SJSA1 (cell line): ENCODE measurements at places on chromosomes 16 and 17.

DNA sequence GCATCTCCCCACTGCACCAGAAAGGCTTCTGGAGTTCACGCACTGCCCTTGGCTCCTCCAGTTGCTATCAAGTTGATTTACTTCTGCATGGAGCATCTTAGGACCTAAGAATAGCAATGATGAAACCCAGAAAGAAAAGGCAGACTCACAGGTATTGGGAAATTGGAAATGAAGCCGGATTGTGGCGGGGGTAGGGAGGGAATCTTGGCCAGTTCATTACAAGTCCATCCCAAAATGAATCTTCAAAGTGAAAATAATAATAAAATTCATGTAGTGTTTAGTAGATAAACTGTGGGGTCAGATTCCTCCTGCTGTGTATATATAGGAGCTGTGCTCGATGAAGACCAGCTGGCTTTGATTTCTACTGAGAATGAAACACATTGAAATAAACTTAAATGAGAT lies 33.7 kb downstream of the TEKT3 start:
- H3K4me3 ChIP-seq: no peak overlapping the region
- H3K4me1 ChIP-seq: peaks cover 19% of the 10 kb centered on the region
- no peaks in the 10 kb centered on the region for H3K36me3 ChIP-seq
- H3K27ac ChIP-seq: no peak overlapping the region

DNA sequence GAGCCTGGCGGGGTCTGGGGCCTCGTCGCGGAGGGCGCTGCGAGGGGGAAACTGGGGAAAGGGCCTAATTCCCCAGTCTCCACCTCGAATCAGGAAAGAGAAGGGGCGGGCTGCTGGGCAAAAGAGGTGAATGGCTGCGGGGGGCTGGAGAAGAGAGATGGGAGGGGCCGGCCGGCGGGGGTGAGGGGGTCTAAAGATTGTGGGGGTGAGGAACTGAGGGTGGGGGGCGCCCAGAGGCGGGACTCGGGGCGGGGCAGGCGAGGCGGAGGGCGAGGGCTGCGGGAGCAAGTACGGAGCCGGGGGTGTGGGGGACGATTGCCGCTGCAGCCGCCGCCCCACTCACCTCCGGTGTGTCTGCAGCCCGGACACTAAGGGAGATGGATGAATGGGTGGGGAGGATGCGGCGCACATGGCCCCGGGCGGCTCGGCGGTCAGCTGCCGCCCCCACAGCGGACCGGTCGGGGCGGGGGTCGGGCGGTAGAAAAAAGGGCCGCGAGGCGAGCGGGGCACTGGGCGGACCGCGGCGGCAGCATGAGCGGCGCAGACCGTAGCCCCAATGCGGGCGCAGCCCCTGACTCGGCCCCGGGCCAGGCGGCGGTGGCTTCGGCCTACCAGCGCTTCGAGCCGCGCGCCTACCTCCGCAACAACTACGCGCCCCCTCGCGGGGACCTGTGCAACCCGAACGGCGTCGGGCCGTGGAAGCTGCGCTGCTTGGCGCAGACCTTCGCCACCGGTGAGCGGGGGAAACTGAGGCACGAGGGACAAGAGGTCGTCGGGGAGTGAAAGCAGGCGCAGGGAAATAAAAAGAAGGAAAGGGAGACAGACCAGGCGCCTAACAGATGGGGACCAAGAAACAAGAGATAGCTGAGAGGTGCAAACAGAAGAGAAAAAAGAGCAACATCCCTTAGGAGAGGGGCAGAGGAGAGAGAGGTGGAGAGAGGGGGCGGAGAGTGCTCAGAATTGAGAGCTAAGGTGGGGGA lies at the start of gene PNMT:
Gene PNMT (plus strand): TSS at position 509 of the 980 bp plus-strand sequence. CDS start 23 bp downstream, at position 532.
- H3K27me3 ChIP-seq: peaks cover 44% of the 10 kb centered on the region
- peak within 1 kb of the TSS; percentile 29 for H3K4me3 ChIP-seq
- H3K27ac ChIP-seq: no peak within 1 kb of the TSS
- peaks cover 11% of the 10 kb centered on the region for H3K4me1 ChIP-seq
- DNase-seq: peak; percentile 64
- H3K36me3 ChIP-seq: no peaks in the 10 kb centered on the region

DNA sequence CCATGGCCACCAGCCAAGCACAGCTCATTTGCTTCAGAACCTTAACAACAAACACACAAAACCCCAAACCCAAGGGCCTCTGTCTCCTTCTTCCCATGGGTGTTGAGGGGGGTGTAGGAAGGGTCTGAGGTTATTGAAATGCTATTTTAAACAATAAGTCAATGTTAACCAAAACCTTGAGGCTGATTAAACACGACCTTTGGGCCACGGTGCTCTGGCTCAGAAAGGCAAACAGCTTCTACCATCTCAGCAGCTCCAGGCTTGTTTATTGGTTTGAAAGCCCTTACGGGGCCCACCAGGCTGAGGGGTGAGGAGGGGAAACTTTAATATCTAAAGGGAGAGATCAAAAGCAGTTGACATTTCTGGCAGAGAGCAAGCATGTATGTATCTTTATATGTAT lies 185.7 kb upstream of the IRX6 start:
- no peak for DNase-seq
- H3K4me3 ChIP-seq: no peak overlapping the region
- no peaks in the 10 kb centered on the region for H3K27me3 ChIP-seq

GRCh38 chr17:44922746-44923470 lies 7.6 kb upstream of the GFAP start:
- H3K27me3 ChIP-seq: no peaks in the 10 kb centered on the region
- peaks cover 32% of the 10 kb centered on the region for H3K36me3 ChIP-seq
- H3K4me1 ChIP-seq: peaks cover 6% of the 10 kb centered on the region; the same call in 1 of the 2 replicates
- no peak for DNase-seq
- H3K4me3 ChIP-seq: no peak overlapping the region

DNA sequence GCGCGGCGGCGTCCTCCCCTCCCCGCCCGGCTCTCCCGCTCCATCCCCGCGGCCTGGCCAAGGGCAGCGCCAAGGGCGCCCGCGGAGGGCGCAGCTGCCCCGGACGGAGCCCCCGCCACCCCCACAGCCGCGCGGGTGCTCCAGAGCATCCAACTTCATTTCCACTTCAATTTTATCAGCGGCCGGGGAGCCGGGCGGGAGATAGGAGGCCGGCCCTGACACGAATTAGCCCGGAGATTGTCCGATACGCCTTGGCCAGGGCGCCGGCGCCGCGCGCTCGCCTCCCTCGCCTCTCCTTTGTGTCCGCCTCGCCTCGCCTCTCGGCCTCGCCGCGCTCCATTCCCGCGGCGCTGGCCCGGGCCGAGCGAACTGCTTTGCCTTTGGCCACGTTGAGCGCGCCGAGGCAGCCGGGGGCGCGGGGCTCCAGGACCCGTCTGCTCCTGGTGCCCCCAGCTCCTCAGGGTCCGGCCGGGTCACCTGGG lies 129.1 kb upstream of the LHX1 start:
- no peak for DNase-seq
- H3K4me1 ChIP-seq: peaks cover 4% of the 10 kb centered on the region; the same call in 1 of the 2 replicates
- no peaks in the 10 kb centered on the region; the same call in 1 of the 2 replicates for H3K36me3 ChIP-seq
- peaks cover 65% of the 10 kb centered on the region for H3K27me3 ChIP-seq
- no peak overlapping the region for H3K4me3 ChIP-seq
- H3K27ac ChIP-seq: no peak overlapping the region

GRCh38 chr16:8887952-8888560 lies 5.9 kb downstream of the LITAFD start:
- H3K4me3 ChIP-seq: no peak overlapping the region
- H3K27me3 ChIP-seq: no peaks in the 10 kb centered on the region
- peak; percentile 92 for DNase-seq
- peaks cover 48% of the 10 kb centered on the region for H3K36me3 ChIP-seq
- H3K27ac ChIP-seq: no peak overlapping the region
- H3K4me1 ChIP-seq: peaks cover 57% of the 10 kb centered on the region

DNA sequence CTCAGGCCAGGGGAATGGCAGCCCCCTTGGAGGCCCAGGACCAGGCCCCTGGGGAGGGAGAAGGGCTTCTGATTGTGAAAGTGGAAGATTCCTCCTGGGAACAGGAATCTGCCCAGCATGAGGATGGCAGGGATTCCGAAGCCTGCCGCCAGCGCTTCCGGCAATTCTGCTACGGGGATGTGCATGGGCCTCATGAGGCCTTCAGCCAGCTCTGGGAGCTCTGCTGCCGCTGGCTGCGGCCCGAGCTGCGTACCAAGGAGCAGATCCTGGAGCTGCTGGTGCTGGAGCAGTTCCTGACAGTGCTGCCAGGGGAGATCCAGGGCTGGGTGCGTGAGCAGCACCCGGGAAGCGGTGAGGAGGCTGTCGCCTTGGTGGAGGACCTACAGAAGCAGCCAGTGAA lies 2.4 kb downstream of the ZNF213 start:
- H3K27ac ChIP-seq: no peak overlapping the region
- peak; percentile 37 for DNase-seq
- peaks cover 38% of the 10 kb centered on the region for H3K36me3 ChIP-seq

GRCh38 chr17:10162096-10162495 lies 36.3 kb downstream of the GAS7 start:
- DNase-seq: no peak
- H3K4me3 ChIP-seq: no peak overlapping the region
- no peaks in the 10 kb centered on the region for H3K36me3 ChIP-seq
- no peaks in the 10 kb centered on the region for H3K4me1 ChIP-seq
- no peaks in the 10 kb centered on the region for H3K27me3 ChIP-seq
- H3K27ac ChIP-seq: no peak overlapping the region

- DNase-seq: peak; percentile 99
- H3K27ac ChIP-seq: peak overlapping the region; percentile 95
- H3K4me3 ChIP-seq: peak overlapping the region; percentile 4
- peaks cover 79% of the 10 kb centered on the region for H3K4me1 ChIP-seq
- H3K36me3 ChIP-seq: no peaks in the 10 kb centered on the region
- no peaks in the 10 kb centered on the region for H3K27me3 ChIP-seq
These were observed 54.8 kb upstream of the MAP3K14 start for GRCh38 chr17:45371414-45372324.

DNA sequence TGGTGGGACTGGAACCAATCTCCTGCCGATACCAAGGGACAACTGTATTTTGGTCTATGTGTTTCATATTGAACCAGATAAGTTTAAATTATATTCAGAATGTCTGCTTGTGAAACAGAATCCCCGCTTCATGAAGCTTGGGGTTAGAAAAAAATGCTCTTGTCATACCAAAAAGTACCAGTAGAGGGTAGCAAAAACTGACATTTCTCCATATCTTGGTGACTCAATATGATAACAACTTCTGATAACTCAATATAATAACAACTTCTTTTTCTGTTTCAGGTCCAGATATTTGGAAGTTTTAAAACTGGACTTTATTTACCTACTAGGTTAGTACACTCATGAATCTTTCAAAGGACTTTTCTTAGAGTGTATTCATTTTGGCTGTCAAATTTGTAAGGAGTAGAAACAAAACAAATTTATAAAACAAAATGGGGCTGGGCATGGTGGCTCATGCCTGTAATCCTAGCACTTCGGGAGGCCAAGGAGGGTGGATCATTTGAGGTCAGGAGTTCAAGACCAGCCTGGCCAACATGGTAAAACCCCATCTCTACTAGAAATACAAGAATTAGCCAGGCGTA lies 52.3 kb upstream of the ADCY7 start:
- DNase-seq: no peak
- peaks cover 19% of the 10 kb centered on the region for H3K4me1 ChIP-seq
- no peak overlapping the region for H3K4me3 ChIP-seq
- H3K27me3 ChIP-seq: no peaks in the 10 kb centered on the region
- peaks cover 64% of the 10 kb centered on the region for H3K36me3 ChIP-seq

DNA sequence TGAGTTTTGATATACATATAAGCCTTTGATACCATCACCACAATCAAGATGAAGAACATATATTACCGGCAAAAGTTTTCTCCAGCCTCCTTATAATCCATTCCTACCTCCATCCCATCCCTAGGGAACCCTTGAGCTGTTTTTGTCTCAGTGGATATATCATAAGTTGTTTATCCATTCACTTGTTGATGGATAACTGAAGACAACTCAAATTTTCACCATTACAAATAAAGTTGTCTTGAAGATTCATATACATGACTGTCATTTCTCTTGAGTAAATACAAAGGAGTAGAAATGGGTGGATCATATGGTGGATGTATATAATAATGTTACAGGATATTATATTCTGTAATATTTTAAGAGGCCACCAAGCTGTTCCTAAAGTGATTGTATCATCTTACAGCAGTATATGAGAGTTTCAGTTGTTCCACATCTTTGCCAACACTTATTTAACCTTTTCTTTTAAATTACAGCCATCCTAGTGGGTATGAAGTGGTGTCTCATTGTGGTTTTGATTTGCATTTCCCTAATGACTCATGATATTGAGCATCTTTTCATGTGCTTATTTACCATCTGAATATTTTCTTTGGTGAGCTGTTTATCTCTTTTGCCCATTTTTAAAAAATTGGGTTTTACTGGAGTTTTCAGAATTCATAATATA lies 17.4 kb downstream of the NF1 start:
- no peak overlapping the region for H3K4me3 ChIP-seq
- H3K4me1 ChIP-seq: peaks cover 11% of the 10 kb centered on the region

DNA sequence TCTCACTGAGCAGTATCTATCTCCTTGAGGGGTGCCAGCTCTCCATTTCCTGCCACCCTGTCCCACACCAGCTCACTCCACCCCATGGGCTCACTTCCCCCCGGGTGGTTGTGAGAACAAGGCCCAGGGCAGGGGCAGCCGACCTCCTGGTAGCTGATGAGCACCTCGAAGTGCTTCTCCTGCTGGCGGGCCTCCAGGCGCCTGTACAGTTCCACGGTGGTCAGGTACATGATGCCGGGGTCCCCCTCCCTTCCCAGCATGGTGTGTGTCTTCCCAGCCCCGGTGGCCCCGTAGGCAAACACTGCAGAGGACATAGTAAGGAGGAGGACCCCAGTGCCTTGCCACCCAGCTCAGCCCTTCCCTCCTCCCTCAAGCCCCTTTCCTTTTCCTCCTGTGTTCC lies 12.5 kb downstream of the KIF18B start:
- H3K36me3 ChIP-seq: peaks cover 98% of the 10 kb centered on the region
- no peak for DNase-seq
- H3K27ac ChIP-seq: no peak overlapping the region
- H3K4me3 ChIP-seq: no peak overlapping the region

GRCh38 chr17:534071-534691 lies 180.5 kb downstream of the VPS53 start:
- no peaks in the 10 kb centered on the region for H3K27me3 ChIP-seq
- H3K4me1 ChIP-seq: no peaks in the 10 kb centered on the region
- DNase-seq: no peak
- peaks cover 29% of the 10 kb centered on the region for H3K36me3 ChIP-seq

DNA sequence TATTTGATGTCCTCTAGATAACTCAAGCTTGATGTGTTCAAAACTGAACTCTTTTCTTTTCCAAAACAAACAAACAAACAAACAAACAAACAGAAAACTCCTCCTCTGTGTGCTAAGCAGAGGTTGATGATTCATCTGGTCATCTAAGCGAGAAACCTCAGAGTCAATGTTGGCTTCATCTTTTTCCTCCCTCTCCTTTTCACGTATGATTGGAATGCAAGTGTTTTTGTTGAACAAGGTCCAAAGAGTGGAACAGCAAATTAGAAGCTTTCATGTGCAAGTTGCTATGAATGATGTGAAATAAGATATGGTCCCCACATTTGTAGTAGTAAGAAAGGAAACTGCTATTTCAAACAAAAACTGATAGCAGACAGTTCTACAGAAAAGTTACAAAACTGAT lies 52.5 kb downstream of the TBX4 start:
- no peaks in the 10 kb centered on the region for H3K27me3 ChIP-seq
- peak; percentile 92 for DNase-seq
- H3K4me1 ChIP-seq: peaks cover 29% of the 10 kb centered on the region
- H3K4me3 ChIP-seq: no peak overlapping the region
- no peaks in the 10 kb centered on the region for H3K36me3 ChIP-seq
- H3K27ac ChIP-seq: peak overlapping the region; percentile 78

GRCh38 chr17:66304304-66305174 lies 2.1 kb downstream of the PRKCA start:
- H3K27me3 ChIP-seq: no peaks in the 10 kb centered on the region
- peak overlapping the region; percentile 76 for H3K4me3 ChIP-seq
- H3K36me3 ChIP-seq: peaks cover 38% of the 10 kb centered on the region
- peaks cover 40% of the 10 kb centered on the region for H3K4me1 ChIP-seq
